Activated T-helper 1 cell treated with anti-CD3 and anti-CD28 coated beads, Interleukin-12 subunit alpha, Interleukin-12 subunit beta, Interleukin-2, Interleukin-4 antibody, amounts not matched to agents 30 ng/mL and 10 ng/mL and 1 ng/mL, durations not matched to agents 14 hours and 24 hours and 36 hours (primary cell): ENCODE measurements at places on chromosomes 1 and 21.

DNA sequence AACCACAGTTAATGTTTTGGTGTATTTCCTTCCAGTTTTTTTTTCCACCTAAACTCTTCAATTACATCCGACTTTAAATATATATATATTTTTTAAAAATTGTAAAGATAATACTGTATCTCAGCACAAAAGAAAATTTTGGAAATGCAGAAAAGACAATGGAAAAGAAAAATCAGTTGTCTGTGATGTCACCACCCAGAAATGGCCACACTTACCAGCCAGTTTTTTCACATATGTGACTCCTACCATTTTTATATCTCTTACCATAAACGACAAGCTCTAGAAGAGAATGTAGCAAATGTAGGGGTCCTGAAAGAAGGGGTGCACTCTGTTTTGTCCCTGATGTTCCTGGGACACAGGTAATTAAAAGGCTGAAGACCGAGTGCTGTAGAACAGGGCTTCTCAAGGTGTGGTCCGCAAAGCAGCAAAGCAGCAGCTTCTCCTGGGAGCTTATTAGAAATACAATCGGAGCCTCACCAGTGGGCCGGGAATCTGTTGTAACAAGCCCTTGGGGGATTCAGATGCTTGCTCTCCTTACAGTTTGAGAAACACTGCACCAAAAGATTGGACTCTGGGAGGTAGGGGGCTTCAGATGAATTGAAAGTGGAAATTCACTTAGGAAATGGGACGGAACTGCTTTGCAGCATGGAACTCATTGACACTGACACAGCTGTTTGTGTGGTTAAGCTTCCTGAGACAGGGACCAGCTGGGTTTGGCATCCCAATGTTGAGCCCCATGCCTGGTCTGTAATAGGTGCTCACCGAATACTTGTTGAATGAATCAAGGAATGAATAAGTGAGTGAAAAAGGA is 44.1 kb downstream of the ALPL start:
- DNase-seq, result no peak

DNA sequence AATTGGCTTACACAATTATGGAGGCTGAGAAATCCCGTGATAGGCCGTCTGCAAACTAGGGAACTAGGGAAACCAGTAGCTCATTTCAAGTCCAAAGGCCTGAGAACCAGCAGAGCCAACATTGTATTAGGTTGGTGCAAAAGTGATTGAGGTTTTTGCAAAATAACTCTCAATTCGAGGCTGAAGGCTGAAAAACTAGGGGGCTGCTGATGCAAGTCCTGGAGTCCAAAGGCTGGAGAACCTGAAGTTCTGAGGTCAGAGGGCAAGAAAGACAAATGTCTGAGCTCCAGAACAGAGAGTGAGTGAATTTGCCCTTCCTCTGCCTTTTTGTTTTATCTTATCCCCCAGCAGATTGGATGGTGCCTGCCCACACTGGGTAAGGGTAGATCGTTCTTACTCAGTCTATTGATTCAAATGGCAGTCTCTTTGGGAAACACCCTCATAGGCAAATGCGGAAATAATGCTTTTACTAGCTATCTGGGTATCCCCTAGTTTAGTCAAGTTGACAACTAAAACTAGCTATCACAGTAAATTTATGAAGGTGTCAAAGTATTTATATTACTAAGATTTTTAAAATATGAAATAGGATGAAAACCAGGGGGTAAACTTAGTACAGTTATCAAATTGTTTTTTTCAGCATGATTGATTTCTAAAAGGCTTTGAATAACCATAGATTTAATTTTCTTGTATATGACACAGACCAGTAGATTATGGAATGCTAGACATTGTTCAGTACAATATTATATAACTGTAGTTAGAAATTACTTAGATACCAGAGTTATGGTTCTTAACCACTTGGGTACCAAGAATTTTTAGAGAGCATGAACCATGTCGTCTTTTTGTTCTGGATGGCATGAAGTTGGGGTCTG is 15.4 kb downstream of the RABGAP1L start:
- no peak for DNase-seq

- DNase-seq, result no peak
Measured at GRCh38 chr21:30935889-30936168, 54.4 kb upstream of the KRTAP11-1 start.

DNA sequence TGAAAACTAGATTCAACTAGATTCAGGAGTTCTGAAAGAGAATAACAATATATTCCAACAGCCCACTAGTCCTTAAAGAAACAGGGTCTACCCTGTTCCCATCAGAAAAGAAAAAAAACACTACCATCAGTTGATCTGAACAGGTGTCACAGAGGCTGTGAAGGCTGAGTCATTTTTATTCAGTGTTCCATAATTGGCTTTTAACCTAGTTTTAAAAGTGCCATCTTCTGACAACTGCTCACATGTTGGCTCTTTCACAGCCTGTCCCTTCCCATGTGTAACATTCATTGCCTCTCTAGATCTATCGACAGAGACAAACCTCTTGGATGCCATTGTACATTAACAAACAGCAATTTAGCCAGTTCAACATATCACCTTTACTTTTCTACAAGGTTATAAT is 243.7 kb downstream of the TBX15 start:
- no peak for DNase-seq

DNA sequence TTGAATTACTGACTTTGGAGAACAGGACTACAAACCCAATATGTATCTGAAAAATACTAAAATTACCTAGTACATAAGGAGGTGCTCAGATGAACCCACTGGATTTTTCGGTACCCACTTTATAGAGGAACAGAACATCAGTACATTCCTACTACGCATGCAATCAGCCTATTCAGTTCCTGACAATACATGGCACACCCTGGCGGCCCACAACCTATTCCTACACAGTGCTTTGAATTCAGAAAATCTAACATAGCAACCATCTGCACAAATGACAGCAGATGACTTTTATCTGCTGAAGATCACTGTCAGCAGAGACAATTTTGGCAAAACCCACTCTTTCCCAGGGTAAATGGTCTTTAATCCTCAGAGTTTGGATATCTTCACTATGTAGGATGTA is 257.1 kb upstream of the GREM2 start:
- DNase-seq, result no peak

DNA sequence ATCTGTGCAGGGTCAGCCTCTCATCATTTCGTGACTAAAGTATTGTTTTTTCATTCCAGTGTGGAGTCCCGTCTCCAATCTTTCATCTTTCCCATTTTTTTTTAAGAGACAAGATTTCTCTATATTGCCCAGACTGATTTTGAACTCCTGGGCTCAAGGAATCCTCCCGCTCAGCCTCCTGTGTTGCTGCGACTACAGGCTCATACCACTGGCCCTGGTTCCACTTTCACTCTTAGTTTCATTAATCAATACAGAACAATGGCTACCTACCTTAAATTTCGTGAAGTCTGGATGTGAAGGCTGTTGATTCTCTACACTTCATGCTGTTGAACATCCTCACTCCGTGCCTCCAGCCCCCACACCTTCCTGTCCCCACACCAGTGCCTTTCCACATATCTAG is 97.7 kb upstream of the GREM2 start:
- no peak for DNase-seq

DNA sequence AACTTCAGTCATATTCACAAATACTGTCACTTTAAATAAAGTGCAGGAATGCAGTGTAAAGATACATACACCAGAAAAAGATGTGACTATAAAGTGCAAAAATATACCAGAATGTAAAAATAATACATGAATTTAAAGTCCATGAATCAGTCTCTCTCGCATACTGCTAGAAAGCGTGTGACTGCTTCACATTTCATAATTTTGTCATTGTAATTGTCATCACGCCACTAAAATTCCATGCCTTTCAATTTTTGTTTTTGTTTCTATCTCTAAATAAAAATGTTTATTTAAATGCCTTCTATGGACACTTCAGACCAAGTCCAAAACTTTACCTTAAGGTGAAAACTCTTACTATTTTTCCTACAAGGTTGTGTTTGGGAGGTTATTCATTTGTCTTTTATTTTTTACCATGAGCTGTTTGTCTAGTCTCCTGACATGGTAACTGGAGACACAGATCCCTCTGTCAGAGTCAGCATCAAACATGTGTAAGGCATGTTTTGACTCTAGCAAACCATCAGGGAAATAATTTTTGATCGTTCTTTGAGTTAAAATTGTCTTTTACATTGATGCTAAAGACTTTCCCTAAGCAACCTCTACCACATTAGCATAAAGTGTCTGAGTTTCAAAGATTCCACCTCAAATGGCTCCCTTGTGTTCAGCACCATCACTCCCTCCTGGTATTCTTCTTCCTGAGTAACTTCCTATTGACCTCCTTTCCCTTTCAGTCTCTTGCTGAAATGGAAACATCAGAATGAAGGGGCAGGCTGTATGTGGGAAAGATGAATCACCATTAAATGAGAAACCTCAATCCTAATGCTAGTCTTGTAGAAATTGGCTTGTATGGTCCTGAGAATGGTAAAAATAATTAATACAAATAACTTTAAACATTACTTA is 14.0 kb upstream of the AIM2 start:
- DNase-seq, result no peak

DNA sequence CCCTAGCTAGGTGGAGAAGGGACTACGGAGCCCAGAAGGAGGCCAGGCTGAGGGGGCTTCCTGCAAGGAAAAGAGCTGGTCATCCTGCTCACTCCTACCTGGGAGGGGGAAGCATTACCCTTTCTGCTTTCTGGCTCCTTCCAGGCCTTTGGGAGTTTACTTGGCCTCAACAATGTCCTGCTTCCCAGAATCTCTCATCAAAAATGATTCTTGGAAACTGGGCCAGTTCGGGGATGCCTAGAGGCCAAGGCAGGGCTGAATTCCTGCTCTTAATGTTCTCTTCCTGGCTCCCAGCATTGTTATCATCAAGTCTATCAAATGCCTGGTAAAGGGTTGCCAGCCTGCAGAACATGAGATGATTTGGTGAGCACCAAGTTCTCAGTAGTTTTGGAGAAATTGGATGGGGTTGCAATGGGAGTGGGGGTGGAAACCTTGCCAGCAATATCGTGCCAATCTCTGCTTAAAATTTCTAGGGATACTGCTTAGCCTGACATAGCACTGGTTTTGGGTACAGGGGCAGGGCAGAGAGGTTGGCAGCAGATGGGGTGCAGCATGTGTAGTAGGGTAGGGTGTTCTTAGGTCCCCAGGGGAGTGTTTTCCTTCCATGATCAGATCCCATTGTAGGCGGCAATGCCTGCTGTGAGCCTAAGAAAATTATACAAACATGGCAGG is 7.7 kb upstream of the PAFAH2 start:
- no peak for DNase-seq

DNA sequence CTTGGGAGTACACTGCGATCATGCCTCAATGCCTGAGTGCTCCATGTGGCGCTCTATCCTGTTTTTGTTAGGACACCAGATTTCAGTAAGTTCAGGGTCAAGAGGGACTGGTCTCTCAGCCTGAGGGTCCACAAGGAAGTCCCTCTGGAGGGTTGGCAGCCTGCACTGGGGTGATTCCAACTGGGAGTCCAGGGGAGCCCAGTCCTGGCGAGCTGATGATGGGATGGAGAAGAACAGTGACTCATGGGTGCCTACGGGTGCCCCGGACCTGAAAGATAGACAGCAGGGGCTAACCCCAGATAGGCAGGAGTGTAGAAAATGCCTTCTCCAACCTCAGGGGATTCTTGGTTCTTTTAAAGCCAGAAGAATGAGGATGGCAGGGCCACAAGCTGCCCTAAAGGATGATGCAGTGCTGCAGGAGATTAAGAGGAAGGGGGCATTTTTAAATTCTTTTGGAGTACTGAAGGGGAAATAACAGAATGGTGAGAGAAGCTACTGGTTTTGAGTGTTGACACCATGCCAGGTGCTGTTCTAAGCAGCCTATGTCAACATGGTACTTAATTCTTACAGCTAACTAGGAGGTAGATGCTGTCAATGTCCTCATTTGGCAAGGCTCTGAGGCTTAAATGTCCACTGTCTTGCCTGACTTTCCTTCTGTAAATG is 68.4 kb upstream of the TLR5 start:
- no peak for DNase-seq

GRCh38 chr1:83760226-83761021 is 238.5 kb downstream of the TTLL7 start:
- DNase-seq, result no peak

- no peak for DNase-seq
Measured at GRCh38 chr1:61740751-61741700, 1.3 kb upstream of the PATJ start.

DNA sequence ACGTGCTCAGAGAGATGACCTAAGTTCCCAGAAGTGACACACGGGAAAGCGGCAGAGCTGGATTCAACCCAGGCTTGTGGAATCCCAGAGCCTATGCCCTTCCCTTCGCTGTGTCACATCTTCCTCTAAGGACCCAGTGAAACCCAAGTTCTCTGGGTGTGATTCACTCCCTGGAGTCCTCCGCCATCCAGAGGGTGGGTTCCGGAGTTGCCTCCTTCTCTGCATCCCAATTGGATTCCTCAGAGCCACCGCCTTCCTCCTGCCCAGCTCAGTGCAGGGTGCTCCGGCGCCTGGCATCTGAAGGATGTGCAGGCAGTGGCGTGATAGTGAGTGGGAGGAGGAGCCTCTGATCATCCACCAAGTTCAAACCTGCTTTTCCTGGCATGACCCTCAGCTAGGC is 20.7 kb upstream of the RCC2 start:
- DNase-seq, result no peak

DNA sequence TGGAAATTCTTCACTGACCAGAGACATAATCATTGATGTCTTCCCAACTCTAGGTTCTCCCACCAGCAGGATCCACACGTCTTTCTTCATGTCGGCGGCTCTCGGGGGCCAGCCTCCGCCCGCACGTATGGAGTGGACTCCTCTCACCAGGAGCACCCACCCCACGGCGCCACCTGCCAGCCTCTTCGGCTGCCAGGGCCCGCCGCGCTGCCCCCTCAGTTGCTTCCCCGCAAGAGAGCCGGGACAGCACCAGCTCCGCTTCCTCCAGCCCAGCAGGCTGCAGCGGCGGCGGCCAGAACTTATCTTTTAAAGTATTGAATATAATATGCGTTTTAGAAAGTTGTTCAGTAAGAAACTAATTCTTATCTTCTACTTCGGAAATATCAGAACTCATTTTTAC is 273.5 kb downstream of the LIPI start:
- DNase-seq, result no peak

GRCh38 chr1:119914071-119914470 is 17.8 kb upstream of the ADAM30 start:
- no peak for DNase-seq

GRCh38 chr1:194466706-194467105 is 1280.3 kb upstream of the B3GALT2 start:
- no peak for DNase-seq

DNA sequence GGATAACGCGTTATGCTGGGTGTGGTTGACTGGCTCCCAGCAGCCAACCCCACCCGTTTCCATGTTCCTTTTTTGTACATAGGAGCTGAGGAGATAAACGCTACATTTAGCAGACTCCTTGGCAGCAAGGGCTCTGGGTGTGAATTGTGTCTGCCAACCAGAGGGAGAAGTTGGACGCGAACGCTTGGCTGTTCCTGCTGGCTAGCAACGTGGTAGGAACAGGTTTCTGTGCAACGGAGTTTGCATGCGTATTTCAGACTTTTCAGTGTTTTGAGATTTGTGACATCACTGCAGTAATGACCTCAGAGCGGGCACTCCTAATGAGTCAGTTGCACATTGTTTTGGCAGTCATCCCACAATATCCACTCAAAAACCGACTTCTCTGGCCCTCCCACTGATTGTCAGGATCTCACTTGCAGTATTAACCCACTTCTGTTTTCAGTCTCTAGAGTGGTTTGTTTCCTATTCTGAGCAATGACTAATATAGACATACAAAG is 98.7 kb upstream of the RGS1 start:
- DNase-seq, result no peak
